Vagina (tissue), 2 donors: ENCODE measurements at places on chromosomes 3 and 15. TPM values are rescaled to one million over a fixed set of nuclear protein-coding genes. Genes with fewer than 3 reads are reported as not detected.

DNA sequence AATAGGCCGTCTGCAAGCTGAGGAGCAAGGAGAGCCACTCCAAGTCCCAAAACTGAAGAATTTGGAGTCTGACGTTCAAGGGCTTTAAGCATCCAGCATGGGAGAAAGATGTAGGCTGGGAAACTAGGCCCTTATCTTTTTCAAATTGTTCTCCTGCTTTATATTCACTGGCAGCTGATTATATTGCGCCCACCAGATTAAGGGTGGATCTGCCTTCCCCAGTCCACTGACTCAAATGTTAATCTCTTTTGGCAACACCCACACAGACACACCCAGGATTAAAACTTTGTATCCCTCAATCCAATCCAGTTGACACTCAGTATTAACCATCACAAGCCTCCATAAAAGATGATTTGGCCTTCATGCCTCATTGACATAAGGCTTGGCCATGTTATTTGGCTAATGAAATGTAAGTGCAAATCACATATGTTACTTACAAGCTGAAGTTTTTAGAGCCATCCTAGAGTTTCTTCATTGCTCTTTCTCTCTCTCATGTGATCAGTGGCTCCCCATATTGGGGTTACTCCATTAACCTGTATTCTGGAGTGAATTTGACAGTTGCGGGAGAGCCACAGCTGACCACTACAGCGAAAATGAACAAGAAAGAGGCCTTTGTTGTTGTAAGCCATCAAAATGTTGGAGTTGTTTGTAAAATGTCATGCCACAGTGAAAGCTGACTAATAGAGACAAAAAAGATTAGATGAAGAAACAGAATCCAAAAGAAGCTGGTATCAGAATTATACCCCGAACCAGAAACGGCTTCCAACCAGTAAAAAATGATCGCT is 61.7 kb downstream of the GBE1 start:
- no peak for DNase-seq
- no peak overlapping the region for H3K27ac ChIP-seq
- H3K4me3 ChIP-seq, result no peak overlapping the region
- H3K4me1 ChIP-seq, result no peaks in the 10 kb centered on the region

DNA sequence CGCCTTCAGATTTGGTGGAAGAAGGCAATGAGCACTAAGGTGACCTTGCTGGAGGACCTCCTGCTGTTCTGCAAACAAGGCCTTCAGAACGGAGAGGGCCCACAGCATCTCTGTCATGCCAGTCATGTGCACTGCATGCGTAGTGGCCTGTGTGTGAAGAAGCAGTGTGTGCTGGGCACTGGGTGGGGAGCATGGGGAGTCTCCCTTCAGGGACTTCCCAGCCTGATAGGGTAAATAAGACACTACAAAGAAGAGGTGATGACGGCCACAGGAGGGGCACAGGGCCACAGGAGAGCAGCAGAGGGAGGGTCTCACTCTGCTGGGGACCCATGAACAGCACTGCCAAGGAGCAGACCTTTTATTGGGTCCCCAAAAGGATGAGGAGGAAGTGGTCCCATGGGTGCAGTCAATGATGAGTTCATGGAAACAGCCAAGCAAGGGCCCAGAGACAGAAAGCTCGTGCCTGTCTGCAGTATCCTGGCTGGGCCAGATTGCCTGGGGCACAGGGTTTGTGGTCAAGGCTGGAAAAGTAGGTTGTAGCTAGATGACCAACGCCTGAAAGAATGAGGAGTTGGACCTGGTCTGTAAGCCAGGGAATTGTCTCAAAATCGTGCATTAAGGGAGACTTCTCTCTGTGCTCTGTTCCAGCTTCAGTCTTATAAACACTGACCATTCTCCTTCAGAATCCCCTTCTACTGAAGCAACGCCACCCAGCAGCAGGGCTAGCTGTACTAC is 67.8 kb upstream of the SEC61A1 start:
- no peak overlapping the region for H3K27ac ChIP-seq
- no peaks in the 10 kb centered on the region for H3K4me1 ChIP-seq
- no peak overlapping the region for H3K4me3 ChIP-seq

DNA sequence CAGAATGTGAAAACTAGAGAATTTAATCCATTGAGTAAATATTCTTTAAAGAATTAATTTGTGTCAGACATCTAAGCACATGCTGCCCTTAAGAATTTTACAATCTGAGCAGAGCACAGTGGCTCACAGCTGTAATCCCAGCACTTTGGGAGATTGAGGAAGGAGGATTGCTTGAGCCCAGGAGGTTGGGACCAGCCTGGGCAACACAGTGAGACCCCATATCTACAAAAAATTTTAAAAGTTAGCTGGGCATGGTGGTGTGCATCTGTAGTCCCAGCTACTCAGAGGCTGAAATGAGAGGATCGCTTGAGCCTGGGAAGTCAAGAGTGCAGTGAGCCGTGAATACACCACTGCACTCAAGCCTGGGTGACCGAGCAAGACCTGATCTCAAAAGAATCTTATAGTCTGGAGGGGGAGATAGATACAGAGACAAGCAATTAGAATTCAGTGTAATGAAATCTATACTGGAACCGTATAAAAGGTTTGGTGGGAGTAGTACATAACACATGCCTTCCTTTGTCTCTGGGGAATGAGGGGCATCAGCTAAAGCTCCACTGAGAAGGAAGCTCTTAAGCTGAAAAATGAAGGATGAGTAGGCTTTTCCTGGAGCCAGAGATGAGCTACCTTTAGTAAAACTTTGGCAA is 21.2 kb downstream of the ATP11B start:
- no peak overlapping the region for H3K4me3 ChIP-seq
- no peak overlapping the region for H3K27ac ChIP-seq
- no peaks in the 10 kb centered on the region for H3K27me3 ChIP-seq
- no peak for DNase-seq
- no peaks in the 10 kb centered on the region for H3K36me3 ChIP-seq

DNA sequence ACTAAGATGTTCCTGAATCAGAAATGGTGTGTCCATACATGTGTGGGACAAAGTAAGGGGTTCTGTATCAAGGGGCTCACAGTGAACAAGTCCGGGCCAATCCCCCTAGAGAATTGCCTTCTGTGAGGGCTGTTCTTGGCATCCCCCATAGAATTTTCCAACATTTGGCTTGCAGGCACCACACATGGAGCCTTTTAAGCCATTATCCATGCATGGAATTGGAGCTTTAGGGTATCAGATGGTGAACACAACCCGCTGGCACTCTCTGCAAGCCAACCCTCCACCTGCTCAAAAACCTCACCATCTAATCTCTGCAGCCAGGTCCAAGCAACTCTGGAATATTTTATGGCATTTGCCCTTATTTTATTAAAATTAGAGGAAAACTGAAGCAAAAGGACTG is 278.7 kb downstream of the ERC2 start:
- no peak overlapping the region for H3K4me3 ChIP-seq
- H3K27me3 ChIP-seq, result no peaks in the 10 kb centered on the region
- no peak overlapping the region for H3K27ac ChIP-seq
- H3K4me1 ChIP-seq, result no peaks in the 10 kb centered on the region

GRCh38 chr3:81043660-81044199 is 717.7 kb downstream of the GBE1 start:
- no peak overlapping the region for H3K4me3 ChIP-seq
- H3K4me1 ChIP-seq, result no peaks in the 10 kb centered on the region
- DNase-seq, result no peak
- no peaks in the 10 kb centered on the region for H3K27me3 ChIP-seq

- no peak overlapping the region for H3K27ac ChIP-seq
- H3K4me3 ChIP-seq, result no peak overlapping the region
- DNase-seq, result no peak
- no peaks in the 10 kb centered on the region for H3K36me3 ChIP-seq
These were observed 574 bp downstream of the CASR start for GRCh38 chr3:122183893-122184590.

DNA sequence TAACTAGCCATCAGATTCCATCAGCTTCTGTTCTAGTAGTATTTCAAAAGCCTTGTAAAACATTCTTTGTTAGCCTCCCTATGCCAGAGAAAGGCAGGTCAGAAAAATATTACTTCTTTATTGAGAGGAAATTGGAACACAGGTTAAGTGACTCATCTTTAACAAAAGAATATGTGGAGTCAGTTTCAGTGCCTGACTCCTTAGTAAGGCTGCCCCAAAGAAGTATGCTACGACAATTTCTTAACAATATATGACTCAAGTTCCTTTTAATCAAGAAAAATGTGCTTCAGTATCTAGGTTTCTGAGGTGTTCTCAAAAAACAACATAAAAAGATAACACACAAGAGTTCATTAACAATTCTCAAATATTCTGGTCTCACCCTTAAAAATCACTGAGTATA is 139.2 kb downstream of the VPS13C start:
- H3K27me3 ChIP-seq, result no peaks in the 10 kb centered on the region
- no peaks in the 10 kb centered on the region for H3K4me1 ChIP-seq
- H3K36me3 ChIP-seq, result peaks cover 19% of the 10 kb centered on the region
- no peak overlapping the region for H3K27ac ChIP-seq

- H3K36me3 ChIP-seq, result no peaks in the 10 kb centered on the region
- no peaks in the 10 kb centered on the region for H3K27me3 ChIP-seq
- DNase-seq, result no peak
- no peaks in the 10 kb centered on the region for H3K4me1 ChIP-seq
- H3K4me3 ChIP-seq, result no peak overlapping the region
- H3K27ac ChIP-seq, result no peak overlapping the region
These were observed 393.5 kb upstream of the ARRDC4 start for GRCh38 chr15:97566961-97567360.

DNA sequence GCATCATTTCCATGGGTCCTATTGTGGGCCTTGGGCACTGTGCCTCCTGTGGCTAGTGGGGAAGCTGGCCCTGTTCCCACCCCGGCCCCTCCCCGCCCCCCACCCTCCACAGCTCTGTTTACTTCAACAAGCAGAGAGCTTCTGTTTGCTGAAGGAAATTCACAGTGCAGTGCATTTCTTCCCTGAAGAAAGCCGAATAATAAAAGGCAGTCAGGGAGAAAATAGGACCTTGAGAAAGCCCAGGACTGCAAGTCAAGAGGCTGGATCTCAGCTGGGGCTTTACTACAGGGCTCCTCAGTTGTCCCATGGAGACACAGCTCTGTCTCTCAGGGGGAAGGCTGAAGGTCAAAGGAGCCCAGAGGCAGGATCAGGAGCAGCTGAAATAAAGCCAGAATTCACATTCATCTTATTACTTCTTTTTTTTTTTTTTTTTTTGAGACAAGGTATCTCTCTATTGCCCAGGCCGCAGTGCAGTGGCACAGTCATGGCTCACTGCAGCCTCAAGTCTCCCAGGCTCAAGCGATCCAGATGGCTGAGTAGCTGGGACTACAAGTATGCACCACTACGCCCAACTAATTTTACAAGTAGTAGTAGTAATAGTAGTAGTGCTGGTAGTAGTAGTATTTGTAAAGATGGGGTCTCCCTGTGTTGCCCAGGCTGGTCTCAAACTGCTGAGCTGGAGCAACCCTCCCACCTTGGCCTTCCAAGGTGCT is 33.0 kb upstream of the LACTB start:
- no peak for DNase-seq
- H3K36me3 ChIP-seq, result no peaks in the 10 kb centered on the region
- H3K27me3 ChIP-seq, result no peaks in the 10 kb centered on the region
- H3K27ac ChIP-seq, result no peak overlapping the region
- H3K4me1 ChIP-seq, result no peaks in the 10 kb centered on the region

- no peaks in the 10 kb centered on the region for H3K27me3 ChIP-seq
- no peak overlapping the region for H3K27ac ChIP-seq
- no peak for DNase-seq
- H3K36me3 ChIP-seq, result no peaks in the 10 kb centered on the region
- H3K4me1 ChIP-seq, result peaks cover 49% of the 10 kb centered on the region
- no peak overlapping the region for H3K4me3 ChIP-seq
These were observed 24.1 kb downstream of the RARB start for GRCh38 chr3:25452192-25452591.

DNA sequence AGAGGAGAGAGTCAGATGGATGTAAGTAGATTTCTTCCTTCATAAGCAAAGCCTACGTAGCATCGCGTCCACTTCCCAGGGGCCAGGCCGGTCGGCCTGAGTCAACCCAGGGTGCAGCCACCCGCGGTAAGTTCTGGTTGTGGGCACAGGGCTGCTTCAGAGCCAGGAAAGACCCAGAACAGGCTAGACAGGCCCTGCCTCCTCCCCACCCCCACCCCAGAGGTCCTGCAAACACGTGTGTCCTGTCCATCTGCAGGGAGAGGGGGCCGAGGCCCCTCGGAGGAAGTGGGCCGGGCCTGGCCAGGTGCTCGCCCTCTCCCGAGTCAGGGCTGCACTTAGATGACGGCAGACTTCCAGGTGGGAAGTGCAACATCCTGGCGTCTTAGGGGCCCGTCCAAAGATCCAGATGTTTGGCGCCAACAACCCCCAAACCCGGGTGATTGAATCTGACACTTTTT is 100.8 kb upstream of the ALDH1A3 start:
- no peaks in the 10 kb centered on the region for H3K4me1 ChIP-seq
- H3K4me3 ChIP-seq, result no peak overlapping the region
- no peaks in the 10 kb centered on the region for H3K27me3 ChIP-seq
- no peaks in the 10 kb centered on the region for H3K36me3 ChIP-seq

DNA sequence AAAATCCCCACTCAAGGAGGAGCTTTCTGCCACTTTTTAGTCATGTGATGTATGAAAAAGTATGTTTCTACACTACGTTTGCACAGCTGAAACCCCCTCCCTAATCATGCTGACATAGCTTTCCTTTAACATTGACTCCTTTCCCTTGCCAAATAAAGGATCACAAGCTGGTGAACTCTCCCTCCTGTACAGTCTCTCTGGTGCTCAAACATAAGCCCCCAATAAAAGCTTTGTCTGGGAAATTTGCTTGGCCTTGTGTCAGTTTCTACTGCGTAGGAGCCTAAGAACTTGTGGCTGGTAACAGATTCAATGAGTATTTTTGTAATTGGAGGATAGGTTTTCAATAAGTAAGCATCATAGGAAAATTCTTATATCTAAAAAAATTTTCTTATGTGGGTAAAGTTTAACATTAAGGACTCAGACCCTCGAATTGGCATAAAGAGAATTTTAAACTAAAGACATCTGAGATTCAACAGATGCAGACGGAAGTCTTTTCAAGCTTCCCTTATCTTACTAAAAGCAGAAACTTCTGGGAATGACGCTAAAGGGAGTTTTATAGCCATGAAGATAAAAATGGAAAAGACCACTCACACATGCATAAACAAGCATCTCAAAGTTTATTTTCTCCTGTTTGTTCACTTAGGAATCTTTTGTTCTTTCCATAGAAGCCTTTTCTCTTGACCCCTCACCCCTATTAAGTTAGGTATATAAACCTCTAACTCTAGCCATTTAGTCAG is 44.1 kb upstream of the P2RY1 start:
- H3K4me1 ChIP-seq, result no peaks in the 10 kb centered on the region
- H3K27ac ChIP-seq, result no peak overlapping the region
- H3K4me3 ChIP-seq, result no peak overlapping the region
- H3K27me3 ChIP-seq, result no peaks in the 10 kb centered on the region
- no peaks in the 10 kb centered on the region for H3K36me3 ChIP-seq
- no peak for DNase-seq

GRCh38 chr3:66010739-66011655 is 27.7 kb downstream of the MAGI1 start:
- H3K27ac ChIP-seq, result peak overlapping the region; percentile 49
- no peaks in the 10 kb centered on the region for H3K36me3 ChIP-seq
- no peak overlapping the region for H3K4me3 ChIP-seq
- no peaks in the 10 kb centered on the region for H3K27me3 ChIP-seq

Gene ST3GAL6
- total RNA-seq, result 1.7 TPM

Gene DNAJC17
- 14.0 TPM for total RNA-seq

Gene SCN11A
- total RNA-seq, result not detected

Gene GXYLT2
- 10.1 TPM for total RNA-seq

Gene CPNE9
- total RNA-seq, result not detected
